ENCODE measurements at places on chromosomes 4 and X. TPM values are rescaled to one million over a fixed set of nuclear protein-coding genes. Genes with fewer than 3 reads are reported as not detected.

The RAB40A gene
- total RNA-seq = not detected

The ESX1 gene
- total RNA-seq = not detected

The MXRA5 gene
- 10.1 TPM for total RNA-seq

The F8A3 gene
- total RNA-seq = 2.3 TPM

The IQCM gene
- not detected for total RNA-seq

The ITGB1BP2 gene
- total RNA-seq = 2.0 TPM

The NXF3 gene
- total RNA-seq = not detected

The CT45A5 gene
- not detected for total RNA-seq

The GRIA2 gene
- not detected for total RNA-seq

The FABP2 gene
- not detected for total RNA-seq

The EFHC2 gene
- 0.66 TPM for total RNA-seq

The FAM114A1 gene
- total RNA-seq = 319 TPM

The PHKA1 gene
- 9.3 TPM for total RNA-seq

The MAGEB6 gene
- total RNA-seq = not detected

The SRPK3 gene
- total RNA-seq = 0.44 TPM
